D341Med (cell line): ENCODE measurements at places on chromosomes 1 and 21.

DNA sequence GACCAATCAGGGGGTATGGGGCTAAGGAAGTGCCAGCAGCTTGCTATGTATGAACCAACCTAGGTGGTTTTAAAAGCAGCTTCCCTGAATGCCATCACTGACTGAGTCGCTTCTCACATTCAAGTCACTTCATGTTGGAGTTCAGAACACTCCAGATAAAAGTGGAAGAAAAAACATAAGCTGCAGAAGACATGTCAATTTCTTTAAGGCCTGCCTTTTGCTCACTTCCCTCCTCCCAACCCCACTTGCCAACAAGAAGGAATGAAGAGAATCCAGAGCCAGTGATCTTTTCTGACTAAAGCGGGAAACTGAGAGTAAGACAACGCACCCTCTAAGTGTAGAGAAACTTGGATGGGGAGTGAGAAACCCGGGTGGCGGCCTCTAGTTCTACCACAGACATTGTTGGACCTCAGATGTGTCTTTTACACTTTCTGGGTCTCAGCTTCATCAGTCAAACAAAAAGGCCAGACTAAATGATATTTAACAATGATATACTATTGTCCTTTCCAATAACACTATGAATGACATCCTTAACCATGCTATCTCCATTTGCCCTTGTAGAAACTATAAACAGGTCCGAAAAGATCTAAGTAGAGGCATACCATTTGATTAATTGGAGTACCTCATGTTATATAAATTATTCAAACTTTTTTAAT is 54.1 kb downstream of the LUZP1 start:
- no peak for DNase-seq

GRCh38 chr1:21651214-21652042 is 17.7 kb downstream of the RAP1GAP start:
- peak; percentile 82 for DNase-seq

- DNase-seq: no peak
Observed at GRCh38 chr1:84048820-84049219, 49.9 kb upstream of the TTLL7 start.

DNA sequence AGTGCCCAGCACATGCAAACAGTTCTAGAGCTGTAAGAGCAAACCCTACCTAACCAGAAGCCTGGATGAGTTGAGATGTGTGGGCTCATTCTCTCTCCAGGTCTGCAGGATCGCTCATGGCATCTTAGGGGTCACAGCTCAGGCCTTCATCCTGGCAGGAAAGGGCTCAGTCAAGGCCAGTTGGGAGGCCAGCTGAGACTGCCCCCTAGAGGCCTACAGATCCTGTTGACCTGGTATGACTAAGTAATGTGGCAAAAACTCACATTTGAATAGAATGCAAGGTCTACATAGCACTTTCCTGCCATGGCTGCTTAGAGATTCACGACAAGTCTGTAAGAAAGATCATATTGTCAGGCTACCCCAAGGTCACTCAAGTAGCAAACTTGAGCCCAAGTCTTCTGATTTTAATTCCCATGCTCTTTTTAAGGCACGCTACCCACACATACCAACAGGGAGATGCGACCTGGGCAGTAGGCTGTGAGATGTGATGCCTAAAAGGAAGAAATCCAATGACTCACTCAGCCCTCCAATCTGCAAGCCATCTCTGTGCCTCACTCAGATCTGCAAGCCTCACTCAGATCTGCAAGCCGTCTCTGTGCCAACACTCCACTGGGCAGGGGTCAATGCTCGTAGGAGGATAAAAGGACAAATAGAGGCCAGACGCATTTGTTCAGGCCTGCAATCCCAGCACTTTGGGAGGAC is 5.1 kb upstream of the CAPN8 start:
- no peak for DNase-seq

- DNase-seq: no peak
Observed at GRCh38 chr1:204105131-204105515, 32.2 kb downstream of the SOX13 start.

- no peak for DNase-seq
Observed at GRCh38 chr1:221576268-221576667, 165.6 kb downstream of the DUSP10 start.

DNA sequence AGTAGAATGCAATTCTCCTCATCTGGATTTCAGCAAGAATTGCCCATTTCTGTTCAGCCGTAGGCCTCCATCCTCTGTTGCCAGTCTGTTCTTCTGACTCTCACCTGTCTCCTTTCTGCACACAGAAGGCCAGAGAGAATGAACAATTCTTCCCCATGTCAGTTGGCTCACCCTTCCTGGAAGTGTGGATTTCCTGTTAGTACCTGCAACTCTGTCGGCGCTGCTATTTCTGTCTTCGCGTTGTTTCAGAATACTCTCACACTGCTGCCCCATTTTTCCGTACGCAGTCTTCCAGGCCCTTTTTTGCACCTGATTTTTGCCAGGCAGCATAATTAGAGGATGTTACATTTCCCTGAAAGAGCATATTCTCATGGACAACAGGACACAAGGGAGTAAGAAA is 200.7 kb downstream of the FGGY start:
- DNase-seq: no peak

DNA sequence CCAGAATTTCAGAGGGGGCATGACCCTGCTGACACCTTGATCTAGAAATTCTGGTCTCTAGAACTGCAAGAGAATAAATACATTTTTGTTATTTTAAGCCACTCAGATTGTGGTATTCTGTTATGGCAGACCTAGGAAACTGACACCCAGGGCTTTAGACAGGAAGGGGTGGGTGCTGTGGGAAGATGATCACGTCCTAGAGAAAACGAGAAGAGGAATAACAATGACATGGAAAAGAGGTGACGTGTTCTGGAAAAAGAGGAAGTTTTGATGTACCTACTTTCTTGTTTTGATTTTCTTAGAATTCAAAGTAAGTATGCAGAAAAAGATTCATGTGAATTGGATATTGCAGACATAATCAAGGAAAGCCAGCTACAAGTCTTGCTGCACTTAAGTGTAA is 232.9 kb upstream of the RUNX1 start:
- DNase-seq: no peak

DNA sequence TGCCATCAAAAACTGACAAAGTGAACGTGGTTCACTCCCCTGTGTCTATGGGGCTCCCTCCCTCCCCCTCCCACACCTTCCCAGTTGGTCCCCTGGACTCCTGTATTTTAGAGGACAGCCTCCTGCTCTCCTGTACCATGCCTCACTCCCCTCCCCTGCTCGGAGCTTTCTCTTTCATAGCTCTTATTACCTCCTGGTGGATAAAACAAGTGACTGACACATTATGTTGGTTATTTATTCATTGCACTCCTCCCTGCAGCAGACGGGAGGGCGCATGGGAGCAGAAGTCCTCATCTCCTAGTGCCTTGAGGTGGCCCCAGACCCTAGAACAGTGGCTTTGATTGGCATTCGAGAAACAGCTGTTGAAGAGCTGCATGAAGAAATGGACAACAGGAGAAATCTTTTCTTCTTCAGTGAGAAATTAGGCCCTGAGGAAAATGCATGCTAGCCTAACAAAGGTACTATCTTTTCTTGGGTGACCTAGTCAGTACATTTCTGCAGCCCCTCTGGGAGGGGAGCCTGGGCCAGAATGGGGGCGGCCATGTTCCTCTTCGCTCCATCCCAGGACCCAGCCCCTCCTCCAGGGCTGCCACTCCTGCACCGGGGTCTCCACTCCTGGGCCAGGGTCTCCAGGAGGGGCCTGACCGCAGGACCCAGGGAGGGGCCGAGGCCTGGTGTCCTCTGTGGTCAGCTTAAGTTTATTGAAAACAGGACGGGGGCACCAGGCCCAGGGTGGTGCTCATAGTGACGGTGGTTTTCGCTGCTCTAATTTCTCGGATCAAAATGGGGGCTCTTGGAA is 1.2 kb upstream of the TFF1 start:
- DNase-seq: no peak

- no peak for DNase-seq
Observed at GRCh38 chr1:152436593-152437496, 22.8 kb upstream of the CRNN start.

DNA sequence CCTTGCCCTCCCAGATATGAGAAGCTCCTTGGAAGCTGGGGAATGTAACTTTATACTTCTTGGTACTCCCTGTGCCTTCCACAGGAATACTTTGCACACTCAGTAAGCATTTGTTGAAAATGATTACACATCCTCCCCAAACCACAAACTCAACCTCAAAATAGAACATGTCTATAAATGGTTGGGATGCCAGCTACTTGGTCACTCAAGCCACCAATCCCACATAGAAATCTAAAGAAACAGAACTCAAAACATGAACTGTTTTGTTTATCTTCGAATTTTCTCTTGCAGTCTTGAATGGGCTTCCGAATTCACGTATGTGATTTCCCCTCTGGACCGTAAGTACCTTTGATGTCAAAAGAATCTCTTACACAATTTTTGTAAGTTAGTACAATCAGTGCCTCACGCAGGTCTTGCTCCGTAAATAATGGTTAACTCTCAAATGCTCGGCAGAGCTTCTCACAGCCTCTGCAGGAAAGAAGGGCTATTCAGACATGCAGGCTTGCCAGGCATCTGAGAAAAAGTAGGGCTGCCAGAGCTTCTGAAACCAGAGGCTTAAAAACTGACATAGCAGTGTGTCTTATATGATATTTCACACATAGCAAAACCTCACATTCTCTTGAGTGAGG is 26.9 kb downstream of the SORT1 start:
- DNase-seq: no peak

- DNase-seq: no peak
Observed at GRCh38 chr1:211832661-211833060, 2.1 kb upstream of the LPGAT1 start.

- no peak for DNase-seq
Observed at GRCh38 chr1:210445485-210445884, 116.8 kb downstream of the HHAT start.

GRCh38 chr1:113233441-113233840 is 156.9 kb upstream of the MAGI3 start:
- DNase-seq: no peak

DNA sequence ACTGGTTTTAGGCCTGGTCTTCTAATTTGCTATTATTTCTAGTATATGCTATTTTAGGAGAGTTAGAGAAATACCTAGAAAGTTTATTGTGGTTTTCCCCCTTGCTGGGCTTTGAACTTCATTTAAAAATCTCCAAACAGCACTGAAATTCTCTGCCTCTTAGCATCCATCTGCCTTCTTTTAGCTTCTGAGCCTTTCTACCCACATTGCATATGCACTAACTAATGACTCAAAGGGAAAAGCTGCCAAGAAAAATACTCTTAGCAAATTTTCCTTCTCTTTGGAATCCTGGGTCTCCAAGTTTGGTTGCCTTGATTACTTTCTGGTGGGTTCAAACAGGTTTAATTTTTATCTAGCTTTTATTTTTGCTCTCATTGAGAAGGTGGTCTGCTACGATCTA is 408.4 kb upstream of the PTBP2 start:
- DNase-seq: no peak

DNA sequence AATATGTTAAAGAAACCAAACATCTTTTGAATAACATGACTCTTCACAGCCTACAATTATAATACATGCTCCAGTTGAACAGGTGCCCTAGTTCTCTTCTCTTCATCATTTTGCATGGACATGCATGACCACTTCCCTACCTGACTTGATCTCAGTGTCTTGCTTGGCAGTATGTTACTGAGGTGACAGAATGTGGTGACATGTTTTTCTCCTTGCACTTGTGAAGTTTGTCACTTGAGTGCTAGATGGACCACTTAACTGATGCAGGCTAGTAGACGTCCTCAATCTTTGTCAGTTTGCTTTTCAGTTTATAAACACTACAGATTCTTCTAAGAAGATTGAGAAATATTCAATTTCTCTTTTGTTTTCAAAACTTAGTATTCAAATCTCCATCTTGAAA is 10.1 kb upstream of the KRTAP13-2 start:
- no peak for DNase-seq

GRCh38 chr1:43993206-43993914 is 2.0 kb downstream of the CCDC24 start:
- DNase-seq: no peak

DNA sequence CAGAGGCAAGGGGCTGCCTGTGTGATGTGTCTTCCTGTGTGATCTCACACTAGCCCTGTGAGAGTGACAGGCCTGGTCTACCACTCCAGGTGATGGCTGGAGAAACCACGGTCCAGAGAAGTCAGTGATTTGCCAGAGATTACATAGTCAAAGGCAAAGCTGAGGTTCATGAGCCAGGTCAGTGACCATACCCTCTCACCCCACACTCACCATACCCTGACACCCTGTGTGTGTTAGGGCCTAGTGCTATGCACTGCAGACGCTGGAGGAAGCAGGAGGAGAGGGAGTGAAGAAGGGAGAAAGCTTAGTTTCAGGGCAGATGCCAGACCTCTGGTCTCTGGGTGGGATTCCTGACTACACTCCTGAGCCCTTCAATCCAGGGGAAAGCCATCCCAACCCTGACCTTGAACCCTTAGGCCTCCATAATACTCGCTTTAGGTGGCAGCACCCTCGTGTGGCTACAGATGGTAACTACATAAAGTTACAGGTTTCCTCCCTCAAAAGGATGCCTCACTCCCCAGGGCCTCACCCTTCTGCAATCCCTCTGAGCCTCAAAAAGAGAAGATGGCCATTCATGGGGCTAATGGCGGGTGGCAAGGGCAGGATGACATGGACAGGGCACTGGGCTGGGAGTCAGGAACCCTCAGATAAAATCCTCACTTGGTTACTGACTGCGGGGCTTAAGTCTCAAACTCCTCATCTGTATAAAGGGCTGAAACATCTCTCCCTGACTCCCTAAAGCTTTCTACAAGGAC is 20.8 kb upstream of the SDC3 start:
- DNase-seq: peak; percentile 75

DNA sequence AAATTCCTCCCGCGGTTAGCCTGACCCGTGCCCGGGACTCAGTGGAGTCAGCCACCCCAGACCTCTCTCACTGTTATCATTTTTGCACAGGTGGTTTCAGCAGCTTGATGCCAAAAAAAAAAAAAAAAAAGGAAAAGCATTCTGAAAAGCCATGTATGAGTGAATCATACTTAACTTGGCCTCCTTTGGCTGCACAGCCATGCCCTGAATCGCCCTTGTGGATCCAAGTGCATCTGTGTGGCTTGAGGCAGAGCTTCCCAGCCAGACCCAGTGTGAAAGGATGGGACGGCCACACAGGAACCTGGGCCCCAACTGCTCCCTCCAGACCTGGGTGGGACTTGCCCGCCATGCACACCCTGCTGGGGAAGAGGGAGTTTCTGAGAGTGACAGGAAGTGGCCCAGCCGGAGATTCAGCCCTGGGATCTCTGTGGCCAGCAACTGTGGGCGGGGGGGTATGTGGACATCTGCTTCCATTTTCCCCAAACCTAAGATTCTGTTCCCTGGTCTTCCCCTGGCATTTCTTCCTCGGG is 8.6 kb downstream of the YBEY start:
- no peak for DNase-seq

- no peak for DNase-seq
Observed at GRCh38 chr1:3141129-3141528, 72.1 kb downstream of the PRDM16 start.

- DNase-seq: peak; percentile 27
Observed at GRCh38 chr1:231192620-231193163, 30.8 kb downstream of the TRIM67 start.

GRCh38 chr1:183467687-183468086 is 4.6 kb upstream of the SMG7 start:
- no peak for DNase-seq

DNA sequence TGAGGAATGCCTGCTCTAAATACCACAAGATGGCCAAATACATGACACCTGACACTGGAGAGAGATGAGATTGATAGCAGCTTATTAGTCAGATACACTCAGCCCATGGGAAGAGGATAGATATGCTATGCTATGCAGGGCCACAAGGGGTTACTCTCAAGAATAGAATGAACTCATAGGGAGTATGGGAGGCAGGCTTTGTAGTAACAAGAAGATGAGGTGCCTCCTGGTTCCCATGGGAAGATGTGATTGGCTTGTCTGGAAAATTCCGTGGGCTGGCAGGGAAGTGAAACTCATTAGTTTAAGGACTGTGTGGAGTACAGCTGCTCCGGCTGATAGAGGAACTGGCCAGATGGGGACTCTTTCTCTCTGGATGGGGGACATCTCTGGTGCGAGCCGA is 16.5 kb downstream of the CCDC30 start:
- peak; percentile 47 for DNase-seq
